ENCODE measurements at places on chromosomes 2 and 18.
A peak's percentile ranks its signal among the peaks of the same experiment; 100 is the strongest.

DNA sequence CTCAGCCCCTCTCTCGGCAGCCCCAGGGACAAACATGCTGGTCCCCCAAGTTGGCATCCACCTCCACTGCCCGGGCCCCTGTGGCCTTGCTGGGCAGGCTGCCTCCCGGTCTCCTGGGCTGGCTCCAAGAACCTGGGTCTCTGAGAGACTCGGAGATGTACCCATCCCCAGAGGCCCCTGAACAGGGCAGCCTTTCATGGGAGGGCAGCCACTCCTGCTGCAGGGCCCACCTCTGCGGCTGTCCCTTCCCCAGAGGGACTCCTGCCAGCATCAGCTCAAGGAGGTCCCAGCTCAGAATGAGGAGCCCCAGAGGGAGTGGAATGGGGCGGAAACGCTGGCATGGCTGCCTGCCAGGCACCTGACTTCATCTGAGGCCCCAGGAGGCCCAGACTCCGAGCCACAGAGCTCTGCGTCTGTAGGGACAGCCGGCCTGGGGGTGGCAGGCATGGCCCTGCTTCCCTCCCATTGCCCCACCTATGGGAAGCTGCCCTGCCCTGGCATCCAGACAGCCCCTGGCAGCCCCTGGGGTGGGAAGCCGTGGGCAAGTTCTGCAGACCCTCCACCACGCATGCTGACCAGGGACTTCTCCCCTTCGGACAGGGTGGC lies 857 bp upstream of the CROCC2 start:
- H3K4me1 ChIP-seq, result no peaks in the 10 kb centered on the region
- H3K27me3 ChIP-seq, result no peaks in the 10 kb centered on the region
- H3K27ac ChIP-seq, result no peak overlapping the region

DNA sequence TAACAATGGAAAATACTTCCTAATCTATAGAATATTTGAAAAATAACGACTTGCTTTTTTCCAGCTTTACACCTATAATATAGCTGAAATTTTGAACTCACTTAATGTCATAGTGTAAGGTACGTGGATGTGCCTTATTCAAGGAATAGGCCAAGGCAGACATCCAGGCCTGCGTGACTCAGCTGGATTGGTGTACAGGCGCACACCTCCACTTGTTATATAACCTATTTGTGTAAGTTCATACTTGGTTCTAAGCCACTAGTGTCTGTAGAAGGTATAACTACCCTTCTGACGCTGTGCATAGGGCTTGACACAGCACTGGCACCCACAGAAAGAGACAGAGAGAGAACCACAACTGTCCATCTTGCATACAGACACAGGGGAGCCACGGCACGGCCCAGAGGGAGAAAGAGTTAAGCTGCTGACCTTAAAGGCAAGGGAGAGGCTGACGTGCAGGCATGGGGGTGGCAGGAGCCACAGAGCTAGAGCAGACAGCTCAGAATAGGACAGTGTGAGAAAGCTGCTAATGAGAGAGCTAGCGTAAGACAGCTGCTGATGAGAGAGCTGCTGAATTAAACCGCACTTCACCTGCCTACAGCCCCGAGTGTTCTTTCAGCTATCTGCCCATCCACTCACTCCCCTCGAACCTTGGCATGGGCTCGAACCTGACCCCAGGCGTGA lies 16.1 kb downstream of the CCDC178 start:
- H3K4me1 ChIP-seq, result no peaks in the 10 kb centered on the region
- H3K27ac ChIP-seq, result no peak overlapping the region
- DNase-seq, result no peak
- H3K36me3 ChIP-seq, result no peaks in the 10 kb centered on the region
- no peaks in the 10 kb centered on the region for H3K27me3 ChIP-seq

GRCh38 chr2:14428056-14428455 lies 204.5 kb upstream of the LRATD1 start:
- H3K36me3 ChIP-seq, result no peaks in the 10 kb centered on the region
- no peak overlapping the region for H3K4me3 ChIP-seq
- H3K27ac ChIP-seq, result no peak overlapping the region
- H3K4me1 ChIP-seq, result no peaks in the 10 kb centered on the region
- no peaks in the 10 kb centered on the region for H3K27me3 ChIP-seq
- no peak for DNase-seq

DNA sequence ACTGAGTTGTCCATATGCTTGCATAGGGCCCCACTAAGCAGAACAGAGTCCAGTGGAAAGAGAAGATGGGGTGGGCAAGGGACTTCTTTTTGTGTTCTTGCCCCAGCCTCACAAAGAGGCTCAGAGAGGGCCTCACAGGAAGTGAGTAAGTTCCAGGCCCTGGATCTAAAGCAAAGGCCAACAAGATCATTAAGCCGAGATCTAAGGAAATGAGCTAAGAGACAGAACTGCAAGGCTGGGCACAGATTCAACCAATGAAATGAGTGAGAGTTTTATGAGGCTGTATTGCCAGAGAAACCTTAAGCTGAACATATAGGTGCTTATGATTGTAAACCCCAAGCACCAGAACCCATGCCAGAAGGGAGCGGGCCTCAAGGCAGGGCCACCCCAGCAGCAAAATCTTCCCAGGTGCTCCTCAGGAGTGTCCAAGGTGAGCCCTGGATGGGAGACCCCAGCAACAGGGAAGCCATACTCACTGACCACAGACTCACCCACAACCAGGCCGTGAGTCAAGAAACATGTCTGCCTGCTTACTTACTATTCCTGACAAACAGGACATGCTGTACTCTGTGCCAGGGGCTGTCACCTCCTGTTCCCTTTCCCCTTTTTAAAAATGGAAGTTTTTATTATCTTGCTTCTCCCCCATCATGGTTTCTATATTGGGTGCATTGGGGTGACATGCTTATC lies 40.2 kb downstream of the SLC14A1 start:
- H3K36me3 ChIP-seq, result no peaks in the 10 kb centered on the region
- H3K4me1 ChIP-seq, result no peaks in the 10 kb centered on the region
- no peak for DNase-seq

GRCh38 chr18:73696698-73697097 lies 450.9 kb downstream of the FBXO15 start:
- no peaks in the 10 kb centered on the region for H3K4me1 ChIP-seq
- no peak for DNase-seq
- H3K36me3 ChIP-seq, result no peaks in the 10 kb centered on the region
- no peak overlapping the region for H3K4me3 ChIP-seq
- no peaks in the 10 kb centered on the region for H3K27me3 ChIP-seq

GRCh38 chr2:36562240-36562639 lies 35.7 kb downstream of the FEZ2 start:
- H3K4me3 ChIP-seq, result no peak overlapping the region
- DNase-seq, result no peak
- no peaks in the 10 kb centered on the region for H3K27me3 ChIP-seq
- H3K36me3 ChIP-seq, result peaks cover 3% of the 10 kb centered on the region

- H3K27me3 ChIP-seq, result peaks cover 17% of the 10 kb centered on the region
- no peak for DNase-seq
- H3K4me3 ChIP-seq, result no peak overlapping the region
- H3K27ac ChIP-seq, result no peak overlapping the region
Measured at GRCh38 chr18:45839414-45840395, 14.2 kb downstream of the SIGLEC15 start.

DNA sequence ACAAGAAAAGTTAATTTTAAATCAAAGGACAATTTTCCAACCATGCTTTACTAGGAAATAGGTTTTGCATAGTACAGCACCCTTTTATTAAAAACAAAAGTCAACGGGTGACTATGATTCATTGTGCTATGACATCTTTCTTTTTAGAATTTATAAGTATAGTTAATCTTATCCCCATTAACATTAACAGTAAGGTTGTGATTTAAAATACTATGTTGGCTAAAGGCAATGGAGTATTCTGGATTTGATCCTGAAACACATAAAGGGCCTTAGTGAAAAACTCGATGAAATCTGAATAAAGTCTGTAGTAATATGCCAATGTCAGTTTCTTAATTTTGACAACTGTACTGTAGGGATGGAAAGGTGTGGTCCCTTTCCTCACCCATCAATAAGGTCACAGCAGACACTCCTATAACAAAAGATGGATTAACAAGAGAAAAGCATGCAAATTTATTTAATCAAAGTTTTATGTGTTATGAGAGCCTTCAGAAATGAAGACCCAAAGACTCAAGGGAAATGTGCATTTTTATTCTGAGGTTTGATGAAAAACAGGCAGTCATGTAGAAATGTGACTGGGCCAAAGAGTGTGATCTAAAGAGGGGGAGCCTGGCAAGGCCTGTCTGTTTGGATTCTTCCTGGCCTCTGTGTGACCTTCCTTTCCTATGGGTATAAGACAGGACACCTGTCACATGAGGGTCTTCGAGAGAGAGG lies 731.4 kb downstream of the TSN start:
- no peaks in the 10 kb centered on the region for H3K27me3 ChIP-seq
- no peaks in the 10 kb centered on the region for H3K36me3 ChIP-seq
- no peak overlapping the region for H3K27ac ChIP-seq
- no peaks in the 10 kb centered on the region for H3K4me1 ChIP-seq

- no peak overlapping the region for H3K4me3 ChIP-seq
- no peak for DNase-seq
- no peaks in the 10 kb centered on the region for H3K36me3 ChIP-seq
- H3K4me1 ChIP-seq, result no peaks in the 10 kb centered on the region
Measured at GRCh38 chr2:179686718-179687342, 174.6 kb downstream of the ZNF385B start.

DNA sequence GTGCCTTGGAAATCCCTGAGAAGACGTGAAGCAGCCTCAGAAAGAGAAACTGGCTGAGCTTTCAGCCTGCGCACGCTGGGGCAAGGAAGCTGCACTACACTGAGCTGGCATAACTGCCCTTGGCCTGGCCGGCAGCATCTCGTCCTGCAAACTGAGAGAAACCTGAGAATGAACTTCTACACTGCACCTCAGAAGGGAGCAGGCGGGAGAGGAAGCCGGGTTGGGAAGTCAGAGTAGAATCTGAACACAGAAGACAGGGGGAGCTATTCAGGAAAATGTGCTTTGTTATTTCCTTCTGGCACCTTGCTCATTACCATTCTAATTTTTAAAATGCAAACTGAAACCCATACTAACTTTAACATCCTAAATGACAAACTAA lies 70.9 kb downstream of the ZEB2 start:
- no peak overlapping the region for H3K4me3 ChIP-seq
- DNase-seq, result no peak
- no peaks in the 10 kb centered on the region for H3K27me3 ChIP-seq
- H3K4me1 ChIP-seq, result no peaks in the 10 kb centered on the region

DNA sequence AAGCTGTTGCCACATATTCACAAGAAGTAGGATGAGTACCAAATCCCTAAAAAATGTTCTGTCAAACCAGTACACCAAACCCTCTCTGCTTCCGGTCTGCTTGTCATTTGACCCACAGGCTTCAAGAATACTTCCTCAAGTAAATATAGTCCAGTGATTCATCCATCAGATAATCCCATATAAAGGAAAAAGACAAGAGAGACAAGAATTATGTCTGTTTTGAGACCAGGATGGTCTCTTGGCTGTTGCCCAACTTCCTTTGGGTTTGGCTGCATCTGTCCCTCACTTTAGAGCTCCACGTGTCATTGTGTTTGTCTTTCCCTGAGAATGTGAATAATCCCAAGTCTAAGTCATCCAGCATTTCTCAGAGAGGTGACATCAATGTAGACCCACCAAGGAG lies 91.5 kb upstream of the NRP2 start:
- H3K27me3 ChIP-seq, result no peaks in the 10 kb centered on the region
- no peaks in the 10 kb centered on the region for H3K36me3 ChIP-seq
- DNase-seq, result no peak
- H3K4me1 ChIP-seq, result no peaks in the 10 kb centered on the region
- no peak overlapping the region for H3K27ac ChIP-seq

GRCh38 chr2:220246386-220246785 lies 619.0 kb downstream of the SLC4A3 start:
- H3K36me3 ChIP-seq, result no peaks in the 10 kb centered on the region
- H3K27me3 ChIP-seq, result no peaks in the 10 kb centered on the region
- H3K4me3 ChIP-seq, result no peak overlapping the region
- no peak overlapping the region for H3K27ac ChIP-seq

GRCh38 chr2:19456705-19457309 lies 98.4 kb upstream of the OSR1 start:
- no peaks in the 10 kb centered on the region for H3K4me1 ChIP-seq
- no peaks in the 10 kb centered on the region for H3K36me3 ChIP-seq
- DNase-seq, result no peak
- H3K27me3 ChIP-seq, result no peaks in the 10 kb centered on the region
- no peak overlapping the region for H3K27ac ChIP-seq

- H3K4me1 ChIP-seq, result no peaks in the 10 kb centered on the region
- DNase-seq, result no peak
- H3K36me3 ChIP-seq, result no peaks in the 10 kb centered on the region
- H3K4me3 ChIP-seq, result no peak overlapping the region
- H3K27ac ChIP-seq, result no peak overlapping the region
Measured at GRCh38 chr2:194203898-194204297, 1453.1 kb upstream of the SLC39A10 start.

GRCh38 chr2:226977775-226978190 lies 141.9 kb downstream of the RHBDD1 start:
- no peak overlapping the region for H3K4me3 ChIP-seq
- H3K4me1 ChIP-seq, result no peaks in the 10 kb centered on the region
- no peak for DNase-seq
- no peak overlapping the region for H3K27ac ChIP-seq
- no peaks in the 10 kb centered on the region for H3K36me3 ChIP-seq

DNA sequence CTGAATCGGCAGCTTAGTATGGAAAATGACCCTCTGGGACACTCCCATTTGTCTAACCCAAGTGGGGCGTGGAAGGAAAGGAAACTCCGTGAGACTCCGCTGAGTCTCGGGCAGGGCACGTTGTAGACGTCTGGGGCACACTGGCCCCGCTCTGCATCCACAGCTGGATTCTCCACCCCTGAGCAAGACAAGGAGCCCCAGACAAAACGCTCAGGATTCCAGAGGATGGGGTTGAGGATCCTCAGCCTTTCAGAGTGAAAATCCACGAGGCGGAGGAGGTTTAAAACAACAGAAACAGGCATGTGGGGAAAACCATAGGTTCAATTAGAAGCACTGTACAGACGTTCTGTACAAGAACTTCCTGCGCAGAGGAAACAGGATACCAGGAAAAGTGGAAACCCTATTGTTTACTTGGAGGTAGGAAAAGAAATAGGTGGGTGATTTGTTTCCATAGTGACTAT lies 124.9 kb upstream of the ZNF236 start:
- peaks cover 9% of the 10 kb centered on the region for H3K27me3 ChIP-seq
- H3K27ac ChIP-seq, result no peak overlapping the region
- H3K4me1 ChIP-seq, result no peaks in the 10 kb centered on the region
- no peaks in the 10 kb centered on the region for H3K36me3 ChIP-seq

DNA sequence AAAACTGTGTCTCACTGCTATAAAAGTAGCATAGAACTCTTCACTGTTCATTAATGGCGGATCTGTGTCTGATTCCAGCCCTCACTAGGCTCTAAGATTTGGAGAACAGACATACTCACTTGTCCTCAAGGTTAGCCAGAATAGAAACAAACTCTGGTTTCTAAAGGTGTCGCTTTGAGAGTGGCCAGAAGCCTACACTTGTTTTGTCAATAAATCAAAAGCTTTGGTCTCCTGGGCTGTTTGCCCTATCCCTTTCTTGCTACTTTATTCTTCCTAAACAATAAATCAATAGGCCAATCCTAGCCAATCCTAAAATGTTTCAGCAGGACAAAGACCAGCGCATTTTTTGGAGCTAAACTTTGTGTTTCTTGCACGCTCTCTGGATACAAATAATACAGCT lies 1064.6 kb upstream of the CHAC2 start:
- no peak overlapping the region for H3K27ac ChIP-seq
- no peak overlapping the region for H3K4me3 ChIP-seq
- H3K36me3 ChIP-seq, result no peaks in the 10 kb centered on the region
- DNase-seq, result no peak
- no peaks in the 10 kb centered on the region for H3K4me1 ChIP-seq
- no peaks in the 10 kb centered on the region for H3K27me3 ChIP-seq

- peak overlapping the region; percentile 94 for H3K4me3 ChIP-seq
- H3K27me3 ChIP-seq, result no peaks in the 10 kb centered on the region
- peak overlapping the region; percentile 82 for H3K27ac ChIP-seq
- no peak for DNase-seq
- H3K4me1 ChIP-seq, result peaks cover 10% of the 10 kb centered on the region
Measured at GRCh38 chr2:182716650-182716979, 558 bp downstream of the DNAJC10 start.

Measured in effector memory CD4-positive, alpha-beta T cell (primary cell).